ENCODE measurements at places on chromosomes 2 and 18.
A peak's percentile ranks its signal among the peaks of the same experiment; 100 is the strongest.

GRCh38 chr18:13804305-13804704 is 19.6 kb upstream of the MC5R start:
- no peak for DNase-seq

DNA sequence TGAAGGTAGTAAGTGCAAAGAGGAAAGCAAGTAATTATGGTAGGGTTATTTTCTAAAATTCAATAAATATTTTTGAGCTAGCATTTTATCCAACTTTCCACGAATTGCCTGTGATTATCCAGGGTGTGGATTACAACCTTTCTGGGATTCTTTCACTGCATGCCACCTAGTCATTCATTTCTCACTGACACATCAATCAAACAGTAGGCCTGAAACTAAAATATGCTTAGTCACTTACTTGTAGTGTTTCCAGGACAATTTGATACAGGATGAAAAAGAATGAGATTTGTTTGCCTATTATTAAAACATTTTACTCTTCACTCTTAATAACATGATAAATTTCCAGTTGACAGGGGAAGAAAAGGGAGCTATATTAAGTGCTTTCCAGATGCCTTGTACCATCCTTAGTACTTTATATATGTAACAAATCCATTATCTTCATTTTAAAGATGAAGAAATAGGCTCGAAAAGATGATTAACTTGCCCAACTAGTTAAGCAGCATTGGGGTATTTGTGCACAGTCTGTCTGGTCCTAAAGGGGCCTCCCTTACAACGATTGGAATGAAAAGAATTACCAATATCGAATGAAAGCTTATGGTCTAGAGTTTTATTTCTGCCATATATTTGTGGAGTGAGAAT is 70.4 kb downstream of the KCTD1 start:
- DNase-seq = no peak

DNA sequence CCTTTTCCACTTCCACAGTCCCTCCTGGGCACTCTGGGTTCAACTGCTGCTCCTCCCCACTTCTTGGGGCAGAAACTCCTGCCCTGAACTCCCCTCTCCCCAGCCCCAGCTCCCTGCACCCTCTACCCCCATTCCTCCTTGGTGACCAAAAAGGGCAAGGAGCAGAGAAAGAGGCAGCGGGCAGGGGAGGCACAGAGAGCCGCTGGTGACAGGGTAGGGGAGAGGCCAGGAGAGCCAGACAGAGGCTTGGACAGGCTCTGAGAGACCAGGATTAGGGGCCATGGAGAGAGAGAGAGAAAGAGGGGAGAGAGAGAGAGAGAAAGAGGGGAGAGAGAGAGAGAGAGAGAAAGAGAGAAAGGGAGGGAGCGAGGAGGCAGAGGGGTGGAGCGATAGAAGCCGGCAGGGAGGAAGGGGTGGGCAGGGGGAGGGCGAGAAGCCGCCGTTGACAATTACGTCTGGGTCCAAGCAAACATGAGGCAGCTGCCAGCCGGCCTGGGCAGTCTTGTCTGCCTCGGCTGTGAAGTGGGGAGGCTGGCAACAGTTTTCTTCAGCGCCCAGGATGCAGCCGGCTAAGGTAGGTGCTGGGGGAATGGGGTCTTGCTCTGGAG is at the start of gene KCNIP3:
Gene KCNIP3, plus strand, starts transcription at position 468 of the 608 bp plus-strand sequence. Its CDS starts 92 bp downstream, at position 560.
- DNase-seq = peak; percentile 34

- no peak for DNase-seq
Observed at GRCh38 chr2:218400167-218400929, 680 bp downstream of the CTDSP1 start.

DNA sequence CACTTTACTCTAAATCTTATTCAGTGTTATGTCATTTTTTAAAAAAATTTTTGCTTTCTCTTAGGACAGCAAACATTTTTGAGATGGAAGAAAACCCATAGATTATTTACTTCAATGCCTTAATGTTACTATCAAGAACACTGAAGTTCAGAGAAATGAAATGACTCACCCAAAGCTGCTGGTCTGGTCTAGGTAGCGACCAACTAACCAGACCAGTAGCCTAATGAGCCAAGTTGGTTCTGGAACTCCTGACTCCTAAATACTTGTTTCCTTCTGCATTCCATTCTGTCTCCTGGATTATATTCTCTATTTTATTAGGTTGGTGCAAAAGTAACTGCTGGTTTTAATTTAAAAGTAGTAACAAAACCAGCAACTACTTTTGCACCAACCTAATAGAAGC is 35.4 kb downstream of the SLC8A1 start:
- peak; percentile 71 for DNase-seq

GRCh38 chr2:32652555-32653209 is 24.8 kb downstream of the TTC27 start:
- DNase-seq = peak; percentile 41

GRCh38 chr2:54059504-54059903 is 55.9 kb upstream of the ACYP2 start:
- DNase-seq = no peak

DNA sequence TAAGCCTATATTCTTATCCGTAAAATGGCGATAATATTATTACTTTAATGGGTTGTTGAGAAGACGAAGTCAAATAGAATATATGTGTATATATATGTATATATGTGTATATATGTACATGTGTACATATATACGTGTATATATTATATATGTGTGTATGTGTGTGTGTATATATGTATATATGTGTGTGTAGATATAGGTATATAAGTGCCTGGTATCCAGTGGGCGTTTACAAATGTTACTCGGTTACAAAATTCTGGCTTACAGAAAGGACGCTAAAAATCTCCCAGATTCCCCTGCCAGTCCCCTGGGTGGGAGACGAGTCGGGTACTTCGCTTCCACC is 295 bp upstream of the MTX2 start:
- DNase-seq = no peak

DNA sequence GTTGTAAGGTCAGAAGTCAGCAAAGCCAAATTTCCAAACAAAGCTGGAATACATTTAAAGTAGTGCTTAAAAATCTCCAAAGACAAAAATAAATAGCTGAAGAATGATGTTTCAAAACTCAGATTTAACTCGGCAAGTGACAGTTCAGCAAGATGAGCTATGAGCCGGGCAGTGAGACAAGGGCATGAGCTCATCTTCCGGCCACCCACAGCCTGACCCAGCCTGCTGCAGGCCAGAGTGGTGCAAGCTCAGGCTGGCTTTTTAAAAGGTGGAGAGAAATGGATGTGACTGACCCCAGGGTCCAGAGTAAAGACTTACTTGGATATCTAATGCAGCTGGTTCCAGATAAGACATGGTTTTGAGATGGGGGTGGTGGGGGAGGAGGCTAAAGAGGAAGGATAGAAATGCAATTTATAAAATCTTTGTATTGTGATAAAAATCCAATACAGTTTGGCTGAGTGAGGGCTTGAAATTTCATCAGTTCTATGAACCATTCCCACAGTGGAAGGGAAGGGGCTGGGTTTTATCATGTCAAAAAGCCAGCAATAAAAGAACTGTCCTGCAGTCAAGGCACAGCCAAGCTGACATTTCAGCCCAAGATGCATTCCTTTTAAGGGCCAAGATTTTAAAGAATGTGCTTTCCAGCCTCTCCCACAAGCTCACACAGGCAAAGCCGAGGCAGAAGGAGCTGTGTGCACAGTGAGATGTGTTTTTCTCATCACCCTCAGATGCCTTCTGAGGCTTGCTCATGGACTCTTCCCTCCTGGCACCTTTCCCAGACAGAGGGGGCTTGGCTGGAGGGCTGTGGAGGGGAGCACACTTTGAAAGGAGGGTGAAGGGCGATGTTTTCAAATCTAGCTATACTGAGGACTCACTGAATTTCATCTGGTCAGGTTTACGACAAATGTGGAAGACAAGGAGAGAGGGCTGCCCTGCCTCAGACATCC is 97.9 kb upstream of the KLHL29 start:
- peak; percentile 69 for DNase-seq

DNA sequence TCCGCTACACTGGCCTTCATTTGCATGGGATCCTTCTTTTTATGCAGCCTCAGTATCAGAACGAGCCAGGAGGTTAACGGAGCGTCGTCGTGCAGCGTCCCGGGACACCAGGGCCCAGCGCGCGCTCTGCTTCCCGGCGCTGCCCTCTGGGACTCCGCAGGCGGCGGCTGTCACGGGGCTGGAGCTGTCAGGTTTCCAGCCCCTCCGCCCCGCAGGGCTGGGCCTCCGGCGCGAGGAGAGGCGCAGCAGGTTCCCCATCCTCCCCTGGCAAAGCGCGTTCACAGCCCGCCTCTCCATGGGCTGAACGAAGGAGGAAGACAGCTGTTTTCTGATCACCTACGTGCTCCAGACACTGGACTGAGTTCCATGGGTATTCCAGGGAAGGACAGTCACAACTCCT is 12.5 kb upstream of the PAX8 start:
- DNase-seq = no peak

GRCh38 chr2:161068670-161069069 is 91.6 kb upstream of the TANK start:
- peak; percentile 46 for DNase-seq

DNA sequence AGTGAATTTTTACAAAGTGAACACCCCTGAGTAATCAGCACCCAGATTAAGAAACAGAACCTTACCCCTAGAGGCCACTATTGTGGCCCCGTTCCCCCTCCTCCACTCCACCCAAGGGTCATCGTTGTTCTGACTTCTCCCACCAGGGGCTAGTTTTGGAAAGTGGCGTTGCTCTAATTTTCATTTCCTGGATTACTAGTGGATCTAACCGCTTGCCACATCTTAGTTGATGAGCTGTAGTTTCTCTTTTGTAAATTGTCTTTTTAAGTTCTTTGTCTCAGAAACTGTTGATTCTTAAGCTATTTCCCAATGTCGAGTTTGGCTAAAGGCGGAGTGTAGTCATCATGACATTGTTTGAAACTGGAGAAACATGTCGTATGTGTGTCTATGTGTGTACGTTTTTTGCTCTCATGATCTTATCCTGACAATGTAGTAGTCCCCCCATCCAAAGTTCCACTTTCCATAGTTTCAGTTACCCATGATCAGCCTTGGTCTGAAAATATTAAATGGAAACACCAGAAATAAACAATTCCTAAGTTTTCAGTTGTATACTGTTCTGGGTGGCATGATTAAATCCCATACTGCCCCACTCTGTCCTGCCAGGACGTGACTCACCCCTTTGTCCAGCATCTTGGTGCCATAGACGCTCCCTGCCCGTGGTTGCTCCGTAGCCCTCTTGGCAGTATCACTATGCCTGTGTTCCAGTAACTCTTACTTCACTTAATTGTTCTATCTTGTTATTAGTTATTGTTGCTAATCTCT is 71.0 kb upstream of the SP3 start:
- DNase-seq = peak; percentile 67

- DNase-seq = no peak
Observed at GRCh38 chr2:79715338-79715737, 202.5 kb downstream of the CTNNA2 start.

DNA sequence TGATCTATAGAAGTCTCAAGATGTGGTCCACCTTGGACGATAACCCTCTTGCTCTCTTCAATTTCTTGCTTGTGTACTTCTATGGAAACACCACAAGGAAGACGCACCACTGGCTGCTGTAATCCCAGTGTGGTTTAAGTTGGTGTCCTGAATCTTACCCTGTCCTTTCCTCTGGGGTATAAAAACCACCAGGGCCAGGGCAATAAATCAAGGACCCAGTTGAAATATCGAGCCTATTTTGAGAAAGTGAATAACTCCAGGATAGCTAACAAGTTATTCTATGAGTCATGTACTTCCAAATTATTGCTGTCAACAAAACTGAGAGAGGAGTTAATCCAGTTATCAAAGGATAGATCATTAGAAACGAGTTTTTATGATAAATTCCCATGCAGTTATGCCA is 137.0 kb downstream of the RND3 start:
- DNase-seq = no peak

DNA sequence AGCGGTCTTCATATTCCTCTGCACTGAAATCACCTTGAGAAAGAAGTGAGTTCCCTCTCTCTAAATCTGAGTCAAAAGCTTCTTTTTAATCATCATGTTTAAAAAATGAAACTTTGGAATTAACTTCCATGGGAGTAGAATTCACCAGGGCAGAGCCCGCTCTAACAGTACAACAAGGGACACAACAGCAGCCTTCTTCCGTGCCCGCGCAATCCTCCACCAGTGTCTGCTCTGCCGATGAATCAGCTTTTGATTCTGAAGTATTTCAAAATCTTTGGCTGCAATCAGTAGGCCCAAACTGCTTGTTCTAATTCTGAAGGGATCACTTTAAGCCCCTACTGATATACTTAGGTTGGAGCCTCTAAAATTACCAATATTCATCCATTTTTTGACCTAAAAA is 76.9 kb downstream of the USP40 start:
- peak; percentile 35 for DNase-seq

DNA sequence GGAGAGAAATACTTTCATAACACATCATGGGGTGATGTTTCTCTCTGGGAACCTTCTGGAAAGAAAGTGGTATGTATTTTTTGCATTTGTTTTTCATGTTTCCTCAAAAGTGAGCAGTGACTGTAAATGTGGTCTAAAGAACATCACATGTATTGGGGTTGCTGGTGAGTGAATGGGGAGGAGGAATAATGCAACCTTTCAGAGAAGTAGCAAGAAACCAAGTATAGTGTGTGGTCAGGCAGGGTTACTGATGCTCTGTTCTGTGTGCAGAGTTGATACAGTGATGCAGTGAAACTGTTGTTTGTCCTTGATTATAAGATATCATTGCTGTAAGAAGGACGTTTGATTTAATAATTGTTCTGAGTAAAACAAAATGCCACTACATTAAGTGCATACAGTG is 24.1 kb downstream of the ADNP2 start:
- DNase-seq = no peak
